ENCODE measurements at places on chromosomes 11 and 22. TPM values are rescaled to one million over a fixed set of nuclear protein-coding genes. Genes with fewer than 3 reads are reported as not detected.

DNA sequence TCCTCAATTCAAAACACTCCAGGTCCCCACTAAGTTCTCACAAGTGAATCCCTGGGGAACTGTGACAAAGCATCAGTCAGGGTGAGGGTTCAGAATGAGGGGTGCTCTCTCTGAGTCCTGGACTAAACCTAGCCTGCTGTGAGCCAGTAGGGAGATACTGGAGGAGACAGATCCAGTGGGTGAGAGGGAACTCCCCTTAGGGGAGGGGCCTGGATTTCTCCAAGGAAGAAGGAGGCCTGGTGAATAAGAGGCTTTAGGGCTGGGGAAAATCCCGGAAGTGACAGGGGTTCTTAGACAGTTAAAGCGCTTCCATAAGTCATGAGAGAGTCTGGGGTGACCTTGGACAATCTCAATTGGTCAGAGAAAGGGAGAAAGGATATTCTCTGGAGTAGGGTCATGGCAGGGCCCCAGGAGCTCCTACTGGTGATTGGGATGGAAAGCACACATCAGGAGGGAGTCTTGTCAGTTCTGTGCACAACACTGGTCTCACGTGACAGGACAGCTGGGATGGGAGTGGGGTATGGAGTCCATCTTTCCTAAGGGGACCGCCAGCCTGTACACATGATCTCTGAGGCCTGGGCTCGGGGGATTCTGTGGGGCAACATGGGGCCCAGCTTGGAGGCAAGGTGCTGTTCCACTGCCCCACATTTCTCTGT, 1.5 kb downstream of the TBC1D10A start:
- no peak for DNase-seq

- no peak for DNase-seq
Observed at GRCh38 chr22:35098921-35099320, 33.0 kb downstream of the ISX start.

DNA sequence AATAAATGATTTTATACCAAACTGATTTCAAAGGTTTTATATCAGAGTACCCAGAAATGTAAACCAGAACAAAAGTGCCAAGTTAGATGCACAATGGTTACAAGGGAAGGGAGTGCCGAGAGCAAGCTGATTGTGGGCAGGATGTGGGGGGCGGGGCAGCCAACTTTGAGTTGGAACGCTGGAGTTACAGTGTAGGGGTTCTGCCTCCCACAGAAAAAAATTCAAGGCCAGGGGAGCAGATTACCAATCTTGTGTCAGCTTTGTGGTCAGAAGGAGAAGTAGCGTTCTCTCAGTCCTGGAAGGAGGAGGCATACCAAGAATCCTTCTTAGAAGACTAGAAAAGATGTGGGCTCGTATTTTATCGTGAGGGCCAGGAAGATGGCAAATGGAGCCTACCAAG, 15.9 kb upstream of the POU2AF2 start:
- no peak for DNase-seq

DNA sequence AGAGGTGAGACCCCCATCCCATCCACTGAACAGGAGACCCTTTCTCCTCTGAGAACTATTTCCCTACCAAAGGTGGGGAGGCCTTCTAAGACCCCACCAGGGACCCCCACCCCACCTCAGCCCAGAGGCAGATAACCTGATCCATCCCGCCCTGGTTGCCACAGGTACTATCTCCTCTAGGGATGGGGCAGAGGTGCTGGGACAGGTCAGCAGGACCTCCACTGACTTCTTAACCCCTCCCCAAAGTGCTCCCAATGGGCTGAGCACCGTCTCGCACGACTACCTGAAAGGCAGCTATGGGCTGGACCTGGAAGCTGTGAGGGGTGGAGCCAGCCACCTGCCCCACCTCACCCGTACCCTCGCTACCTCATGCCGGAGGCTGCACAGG, 4.3 kb downstream of the INPPL1 start:
- DNase-seq = no peak

GRCh38 chr22:20741634-20742581, 32.0 kb upstream of the SERPIND1 start:
- no peak for DNase-seq

GRCh38 chr11:60500276-60500910, 7.8 kb downstream of the MS4A12 start:
- no peak for DNase-seq

GRCh38 chr11:2287091-2287490, 14.6 kb downstream of the C11orf21 start:
- DNase-seq = no peak

GRCh38 chr11:78110351-78110750, 29.1 kb downstream of the ALG8 start:
- no peak for DNase-seq

DNA sequence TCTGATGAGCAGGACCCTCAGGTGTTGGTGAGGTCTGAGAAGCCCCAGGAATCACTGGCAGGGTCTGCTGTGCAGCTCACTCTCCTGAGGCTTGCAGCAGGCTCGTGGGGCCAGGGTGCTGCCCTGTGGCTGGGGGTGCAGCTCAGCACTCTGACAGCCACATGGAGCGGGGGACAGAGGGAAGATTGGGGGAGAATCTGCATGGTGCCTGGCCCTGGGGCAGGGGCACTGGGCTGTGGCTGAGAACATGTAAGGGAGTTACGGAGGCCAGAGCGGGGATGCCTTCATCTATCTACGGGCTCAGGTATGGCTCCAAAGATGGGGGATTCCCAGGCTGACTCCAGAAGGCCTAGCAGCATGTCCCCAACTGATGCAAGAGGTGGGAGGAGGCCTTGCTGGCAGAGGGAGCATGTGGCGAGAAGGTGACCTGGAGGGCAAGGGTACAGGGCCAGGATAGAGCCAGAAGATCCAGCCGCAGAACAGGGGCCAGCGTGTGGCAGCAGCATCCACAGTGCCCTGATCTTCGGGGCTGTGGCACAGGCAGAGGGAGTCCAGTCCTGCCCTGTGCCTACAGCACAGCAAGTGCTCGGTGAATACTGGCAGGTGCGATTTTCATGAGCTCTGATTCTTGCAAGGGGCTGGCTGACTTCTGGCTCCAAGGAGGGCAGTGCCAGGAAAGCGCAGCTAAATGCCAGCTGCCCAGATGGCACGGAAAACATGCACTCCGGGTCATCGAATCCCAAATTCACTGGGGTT, 184.7 kb downstream of the CTTN start:
- no peak for DNase-seq

GRCh38 chr11:48019217-48019584, 38.8 kb downstream of the PTPRJ start:
- DNase-seq = no peak

DNA sequence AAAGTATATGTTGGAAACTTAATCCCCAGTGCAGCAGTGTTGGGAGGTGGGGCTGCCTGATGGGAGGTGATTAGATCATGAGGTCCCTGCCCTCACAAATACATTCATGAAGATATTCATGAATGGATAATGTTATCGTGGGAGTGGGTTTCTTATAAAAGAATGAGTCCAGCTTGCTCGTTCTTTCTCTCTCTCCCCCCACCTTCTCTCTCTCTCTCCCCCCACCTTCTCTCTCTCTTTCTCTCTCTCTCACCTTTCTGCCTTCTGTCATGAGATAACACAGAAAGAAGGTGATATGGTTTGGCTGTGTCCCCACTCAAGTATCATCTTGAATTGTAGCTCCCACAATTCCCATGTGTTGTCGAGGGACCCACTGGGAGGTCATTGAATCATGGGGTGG, 66.7 kb upstream of the NUP50 start:
- DNase-seq = no peak

GRCh38 chr11:74634537-74634936, 42.2 kb downstream of the POLD3 start:
- DNase-seq = no peak

GRCh38 chr11:127859941-127860354, 727.4 kb downstream of the ETS1 start:
- no peak for DNase-seq

- no peak for DNase-seq
Observed at GRCh38 chr11:126468102-126468521, 112.6 kb downstream of the ST3GAL4 start.

DNA sequence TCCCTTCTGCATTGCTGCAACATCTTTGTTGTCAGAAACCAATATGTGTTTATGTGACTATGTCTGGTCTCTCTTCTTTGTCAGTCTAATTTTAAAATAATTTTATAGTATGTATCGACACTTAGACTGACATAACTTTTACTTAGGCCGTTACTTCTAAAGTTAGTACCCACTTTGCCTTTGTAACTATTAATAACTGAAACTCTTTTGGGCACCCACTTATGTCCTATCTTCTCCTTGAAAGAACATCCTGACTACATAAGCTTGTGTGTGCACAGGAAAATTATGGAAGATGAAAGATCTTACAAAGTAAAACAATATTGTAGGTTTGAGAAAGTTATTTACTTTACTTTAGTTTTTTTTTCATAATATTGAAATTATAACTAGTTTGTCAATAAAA, 230.4 kb upstream of the CCDC179 start:
- DNase-seq = no peak

DNA sequence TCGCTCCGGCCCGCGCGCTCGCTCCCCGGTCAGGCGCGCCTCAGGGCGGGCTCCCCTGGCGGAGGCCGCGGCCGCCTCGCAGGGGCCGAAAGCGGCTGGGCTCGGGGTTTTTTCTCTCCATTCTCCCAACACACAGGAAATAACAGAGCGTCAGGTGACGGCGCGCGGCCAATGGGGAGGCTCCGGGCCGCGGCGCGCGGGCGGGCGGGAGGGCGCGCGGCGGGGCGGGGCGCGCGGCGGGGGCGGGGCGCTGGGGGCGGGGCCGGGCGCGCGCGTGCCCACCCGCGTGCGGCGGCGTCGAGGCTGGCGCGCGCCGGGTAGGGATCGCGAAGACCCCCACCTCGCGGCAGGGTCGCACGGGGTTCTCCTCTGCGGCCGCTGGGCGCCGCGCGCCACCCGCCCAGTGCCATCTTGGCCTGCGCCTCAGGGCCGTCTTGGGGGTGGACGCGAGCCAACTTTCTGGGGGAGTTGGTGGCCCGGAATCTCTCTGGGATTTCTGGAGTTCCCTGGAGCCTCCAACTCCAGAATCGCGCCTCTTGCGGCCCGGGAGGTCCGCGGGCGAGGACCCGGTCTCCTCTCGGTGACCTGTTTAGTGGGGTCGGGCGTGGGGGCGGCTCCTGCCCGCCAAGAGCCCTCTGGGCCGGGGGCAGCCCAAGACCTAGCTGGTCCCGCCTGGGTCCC, at the start of gene TCF20:
TCF20 (minus strand) TSS at position 144 of the 681 bp plus-strand sequence. CDS start 55,348 bp downstream, outside the sequence.
- no peak for DNase-seq

- DNase-seq = no peak
Observed at GRCh38 chr11:11210446-11210845, 142.6 kb downstream of the CSNK2A3 start.

DNA sequence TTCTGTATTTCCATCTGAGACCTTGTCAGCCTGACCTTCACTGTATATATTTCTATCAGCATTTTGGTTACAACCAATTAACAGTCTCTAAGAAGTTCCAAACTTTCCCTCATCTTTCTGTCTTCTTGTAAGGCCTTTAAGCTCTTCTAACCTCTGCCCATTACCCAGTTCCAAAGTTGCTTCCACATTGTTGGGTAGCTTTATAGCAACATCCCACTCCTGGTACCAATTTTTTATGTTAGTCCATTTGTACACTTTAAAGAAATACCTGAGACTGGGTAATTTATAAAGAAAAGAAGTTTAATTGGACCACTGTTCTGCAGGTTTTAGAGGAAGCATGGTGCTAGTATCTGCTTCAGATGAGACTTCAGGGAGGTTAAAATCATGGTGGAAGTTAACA, 1979.7 kb upstream of the RAG2 start:
- no peak for DNase-seq

- DNase-seq = no peak
Observed at GRCh38 chr11:34960277-34960676, 43.9 kb downstream of the PDHX start.

GRCh38 chr11:129313541-129314297, 61.9 kb upstream of the BARX2 start:
- no peak for DNase-seq

DNA sequence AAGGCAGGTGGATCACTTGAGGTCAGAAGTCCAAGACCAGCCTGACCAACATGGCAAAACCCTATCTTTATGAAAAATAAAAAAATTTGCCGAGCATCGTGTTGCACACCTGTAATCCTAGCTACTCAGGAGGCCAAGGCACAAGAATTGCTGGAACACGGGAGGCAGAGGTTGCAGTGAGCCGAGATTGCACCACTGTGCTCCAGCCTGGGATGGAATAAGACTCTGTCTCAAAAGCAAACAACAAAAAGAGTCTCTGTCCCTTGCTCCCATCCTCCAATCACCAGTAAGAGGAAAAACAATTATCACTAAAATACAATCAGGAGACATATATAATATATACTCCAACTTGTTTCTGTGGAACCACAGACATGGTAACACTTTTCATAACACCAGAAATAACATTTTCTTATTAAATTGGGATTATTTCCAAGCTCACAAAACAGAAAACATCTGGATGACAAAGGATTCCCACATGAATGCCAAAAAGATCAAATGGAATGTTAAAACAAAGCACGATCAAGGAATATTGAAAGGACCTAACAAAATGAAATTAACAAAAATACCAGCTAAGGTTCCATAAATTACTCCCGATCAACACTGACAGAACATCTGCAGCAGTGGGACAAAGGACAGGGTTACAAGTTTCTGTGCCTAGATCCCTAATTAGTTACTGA, 15.2 kb downstream of the FCHSD2 start:
- DNase-seq = no peak

DNA sequence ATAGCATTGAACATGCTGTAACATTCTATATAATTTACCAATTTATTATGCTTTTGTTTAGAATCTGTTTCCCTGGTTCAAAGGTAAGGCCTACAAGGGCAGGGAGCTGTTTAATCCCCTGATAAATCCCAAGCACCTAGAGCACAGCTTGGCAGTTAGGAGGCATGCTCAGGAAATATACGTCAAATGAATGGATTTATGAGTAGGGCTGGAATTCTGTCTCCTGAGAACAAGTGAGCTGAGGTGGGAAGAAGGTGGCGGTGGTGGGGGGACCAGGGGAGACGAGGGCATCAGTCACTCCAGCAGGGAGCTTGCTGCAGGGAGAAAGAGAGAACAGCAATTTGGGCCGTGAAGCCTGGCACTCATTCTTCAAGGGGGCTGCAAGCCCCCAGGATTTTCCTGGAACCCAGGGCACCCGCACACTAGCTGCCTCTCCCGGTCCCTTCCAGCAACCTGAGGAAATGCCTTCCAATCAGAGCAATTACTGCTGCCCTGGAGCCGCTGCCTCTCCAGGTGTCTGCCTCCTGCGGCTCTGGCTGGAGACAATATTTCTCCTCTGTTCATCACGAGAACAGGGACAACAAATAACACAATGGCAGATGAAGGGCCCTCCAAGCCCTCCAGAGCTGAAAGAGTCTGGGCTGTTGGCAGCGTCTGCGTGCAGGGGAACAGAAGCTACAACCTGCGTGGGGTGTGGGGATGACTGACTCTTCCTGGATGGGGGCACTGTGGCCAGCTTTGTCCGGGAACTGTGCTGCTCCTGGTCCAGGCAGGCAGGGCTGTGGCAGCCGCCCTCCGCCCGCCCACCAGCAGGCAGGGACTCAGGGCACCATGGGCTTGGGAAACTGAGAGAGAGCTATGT, 233.4 kb downstream of the ST3GAL4 start:
- no peak for DNase-seq

MIOX gene
- total RNA-seq = not detected

C11orf87 gene
- total RNA-seq = 0.12 TPM

SCUBE2 gene
- 0.76 TPM for total RNA-seq

UBQLN3 gene
- not detected for total RNA-seq

FAM83F gene
- 0.18 TPM for total RNA-seq

TSPAN32 gene
- total RNA-seq = not detected

NLRP14 gene
- not detected for total RNA-seq

ALX4 gene
- not detected for total RNA-seq

All from glomerular endothelial cell (primary cell).